NCI-H1048 (cell line): ENCODE measurements at places on chromosomes 3 and 15.

DNA sequence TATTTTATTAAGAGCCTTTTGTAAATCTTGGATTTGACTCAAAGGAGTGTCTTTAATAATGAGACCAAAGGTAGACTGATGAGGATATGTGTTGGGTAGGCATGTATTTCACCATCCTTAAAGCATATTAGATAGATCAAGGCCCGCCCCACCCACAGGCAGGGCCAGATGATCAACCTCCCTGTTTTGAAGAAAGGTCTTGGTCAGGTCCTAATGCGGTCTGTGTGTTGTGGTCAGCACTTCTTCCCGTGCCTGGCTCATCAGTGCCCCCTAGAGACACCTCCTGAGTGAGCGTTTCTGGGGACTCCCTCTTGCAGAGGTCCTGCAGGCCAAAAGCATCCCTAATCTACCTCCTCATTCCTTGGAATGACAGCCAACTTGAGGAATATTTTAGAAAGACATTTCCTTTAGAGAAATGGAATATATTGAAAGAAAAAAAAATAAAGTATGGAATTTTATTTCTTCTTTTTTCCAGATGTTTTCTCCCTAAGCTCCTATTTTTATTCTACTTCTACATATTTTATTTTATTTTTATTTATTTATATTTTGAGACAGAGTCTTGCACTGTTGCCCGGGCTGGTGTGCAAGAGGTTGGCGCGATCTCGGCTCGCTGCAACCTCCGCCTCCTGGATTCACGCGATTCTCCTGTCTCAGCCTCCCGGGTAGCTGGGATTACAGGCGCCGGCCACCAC lies 6.0 kb downstream of the TM4SF4 start:
- no peak for DNase-seq

GRCh38 chr15:85759376-85759775 lies 35.3 kb downstream of the KLHL25 start:
- no peak for DNase-seq

DNA sequence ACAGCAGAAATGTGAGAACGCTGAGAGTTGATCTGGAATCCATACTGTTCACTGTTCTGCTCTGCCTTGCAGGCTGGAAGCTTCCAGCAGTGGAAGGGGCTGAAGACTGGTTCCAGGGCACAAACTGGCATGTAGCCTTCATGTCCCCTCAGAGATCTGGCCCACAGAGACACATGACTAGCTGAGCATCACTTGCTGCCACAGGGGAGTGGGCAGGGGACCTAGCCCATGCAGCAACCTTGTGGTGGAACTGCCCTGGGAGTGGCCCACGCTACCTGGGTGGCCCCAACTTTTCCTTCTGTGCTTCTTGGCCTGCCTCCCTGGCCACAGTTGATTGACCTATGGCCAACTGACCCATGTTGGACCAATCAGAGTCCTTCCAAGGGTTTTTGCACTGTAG lies 98.1 kb downstream of the TPRA1 start:
- no peak for DNase-seq

DNA sequence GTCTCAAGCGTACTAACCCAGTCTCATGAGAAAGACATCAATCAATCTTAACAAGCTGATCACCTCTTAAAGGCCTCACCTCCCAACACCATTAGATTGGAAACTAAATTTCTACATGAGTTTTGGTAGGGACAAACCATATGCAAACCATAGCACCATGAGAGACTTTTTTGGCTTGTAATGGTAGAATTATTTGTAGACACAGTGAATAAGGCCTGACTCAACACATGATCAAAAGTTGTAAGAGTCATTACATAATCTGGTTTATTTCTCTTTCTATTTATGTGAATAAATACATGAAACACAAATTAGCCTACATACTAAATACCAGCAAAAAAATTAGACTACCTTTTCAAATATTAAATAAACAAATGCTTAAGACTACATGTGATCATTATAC lies 183.3 kb upstream of the EPHA6 start:
- DNase-seq = no peak

- no peak for DNase-seq
Observed at GRCh38 chr3:192212979-192213378, 514.4 kb downstream of the FGF12 start.

- DNase-seq = no peak
Observed at GRCh38 chr15:36499412-36500389, 79.7 kb upstream of the CDIN1 start.

DNA sequence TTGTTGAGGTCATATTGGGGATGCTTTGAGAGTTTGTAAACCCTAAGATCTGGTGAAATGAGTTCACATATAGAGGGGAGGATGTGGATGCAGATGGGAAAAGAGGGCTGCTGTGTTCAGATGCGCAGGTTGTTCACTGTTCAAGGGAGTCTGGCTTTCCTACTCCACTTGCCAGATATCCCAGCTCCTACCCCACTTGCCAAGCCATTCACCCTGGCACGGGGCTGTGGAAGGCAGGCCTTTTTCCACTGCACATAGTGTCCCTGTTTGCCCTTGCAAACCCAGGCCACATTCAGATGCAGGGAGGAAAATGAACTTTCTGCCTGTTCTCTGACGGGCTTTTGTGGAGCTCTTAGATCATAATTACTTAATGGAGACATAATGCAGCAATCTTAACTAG lies 29.0 kb downstream of the CRABP1 start:
- no peak for DNase-seq

- no peak for DNase-seq
Observed at GRCh38 chr3:191523148-191523547, 62.2 kb downstream of the PYDC2 start.

- no peak for DNase-seq
Observed at GRCh38 chr3:8777201-8777977, 8.0 kb upstream of the OXTR start.

GRCh38 chr3:80391573-80391972 lies 623.8 kb upstream of the ROBO1 start:
- no peak for DNase-seq

- DNase-seq = no peak
Observed at GRCh38 chr3:184409331-184409926, 29.6 kb downstream of the CHRD start.

DNA sequence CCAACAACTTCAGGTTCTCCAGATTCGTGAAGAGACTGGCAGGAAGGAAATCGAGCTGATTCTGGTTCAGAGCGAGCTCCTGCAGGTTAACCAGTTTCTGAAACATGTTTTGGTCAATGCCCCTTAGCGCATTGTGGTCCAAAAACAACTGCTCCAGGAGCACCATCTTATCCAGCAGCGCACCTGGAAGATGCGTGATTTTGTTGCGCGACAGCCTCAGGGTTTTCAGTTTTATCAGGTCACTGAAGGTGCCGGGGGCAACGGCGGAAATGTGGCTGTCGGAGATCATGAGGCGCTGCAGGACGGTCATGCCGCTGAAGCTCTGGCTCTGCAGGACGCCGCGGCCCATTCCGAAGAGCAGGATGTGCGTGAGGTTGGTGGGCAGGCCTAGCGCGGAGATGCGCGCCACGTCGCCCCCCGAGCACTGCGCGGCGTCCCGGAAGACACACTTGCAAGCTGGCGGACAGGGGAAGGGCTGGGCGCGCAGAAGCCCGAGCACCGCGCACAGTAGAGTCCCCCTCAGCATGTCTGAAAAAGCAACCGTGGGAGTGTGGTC lies 1.2 kb downstream of the GP5 start:
- DNase-seq = no peak
